T-helper 1 cell (primary cell): ENCODE measurements at places on chromosomes 7 and 10.
A peak's percentile ranks its signal among the peaks of the same experiment; 100 is the strongest.

- peak; percentile 50 for DNase-seq
These were observed 82.7 kb downstream of the NOC3L start for GRCh38 chr10:94279835-94280709.

GRCh38 chr10:132146941-132147915 is 39.5 kb upstream of the DPYSL4 start:
- DNase-seq, result no peak

DNA sequence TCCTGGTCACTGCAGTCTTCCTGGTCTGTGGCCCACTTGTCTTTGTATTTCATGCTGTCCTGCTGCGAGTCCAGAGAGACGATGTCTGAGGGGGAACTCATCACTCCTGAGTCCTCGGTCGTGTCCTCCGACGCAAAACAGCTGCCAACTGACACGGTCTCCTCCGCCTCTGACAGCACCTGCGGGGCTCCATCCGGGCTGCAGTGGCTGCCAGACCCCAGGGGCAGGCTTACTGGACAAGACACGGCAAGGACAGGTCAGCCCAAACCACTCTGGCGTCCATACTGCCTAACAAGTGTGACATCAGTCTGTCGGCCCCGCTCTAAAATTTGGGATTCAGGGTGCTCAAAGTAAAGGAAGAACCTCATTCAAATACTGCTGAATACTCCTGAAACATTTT is 260.8 kb upstream of the GRB10 start:
- DNase-seq, result no peak

- DNase-seq, result no peak
These were observed 73.3 kb downstream of the NDUFB2 start for GRCh38 chr7:140769852-140770251.

DNA sequence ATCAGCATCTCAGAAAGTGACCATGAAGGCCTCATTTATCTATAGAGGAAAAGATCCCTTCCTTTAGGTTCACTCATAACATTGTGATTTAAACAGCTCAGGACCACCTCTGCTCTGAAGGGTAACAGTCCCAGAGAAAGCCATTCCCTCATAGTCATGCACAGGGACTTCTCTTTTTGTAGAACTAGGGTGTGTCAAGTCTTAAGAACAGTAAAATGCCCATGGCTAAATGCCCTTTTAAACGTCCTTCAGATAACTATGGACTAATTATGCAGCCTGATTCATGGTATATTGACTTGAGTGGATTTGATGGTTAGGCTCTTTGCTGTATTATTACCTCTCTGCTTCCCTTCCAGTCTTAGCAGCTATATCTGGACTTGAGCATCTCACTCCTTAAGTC is 337.8 kb downstream of the SORCS1 start:
- DNase-seq, result no peak

- DNase-seq, result peak; percentile 44
These were observed 868 bp downstream of the TIAL1 start for GRCh38 chr10:119595676-119596515.

- DNase-seq, result no peak
These were observed 9.7 kb upstream of the ABCA13 start for GRCh38 chr7:48161407-48162125.

DNA sequence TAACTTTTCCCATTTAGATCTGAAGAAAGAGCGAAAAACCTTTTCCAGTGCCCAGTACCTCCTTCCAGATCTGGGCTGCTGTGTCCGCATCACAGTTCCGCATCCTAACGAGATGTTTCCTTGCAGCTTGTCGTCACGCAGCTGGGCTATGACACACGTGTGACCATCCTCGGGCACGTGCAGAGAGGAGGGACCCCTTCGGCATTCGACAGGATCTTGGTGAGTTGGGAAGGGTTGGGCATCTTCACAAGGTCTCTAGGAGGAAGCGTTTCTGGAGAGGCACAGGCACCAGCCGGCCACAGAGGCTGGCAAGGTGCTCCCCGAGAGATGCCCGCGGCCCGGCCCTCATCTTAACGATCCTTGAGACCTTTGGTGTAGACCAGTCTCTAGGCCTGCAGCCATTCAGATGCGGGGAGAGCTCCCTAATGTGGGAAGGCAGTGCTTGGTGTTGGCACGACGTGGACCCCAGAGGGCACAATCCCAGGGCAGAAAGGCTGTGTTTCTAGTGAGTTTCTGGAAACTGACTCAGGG is 41.3 kb downstream of the PFKP start:
- no peak for DNase-seq

- DNase-seq, result no peak
These were observed 101.9 kb downstream of the RAB11FIP2 start for GRCh38 chr10:117944676-117945447.

GRCh38 chr7:120709972-120710320 is 148.0 kb downstream of the TSPAN12 start:
- DNase-seq, result no peak

GRCh38 chr10:91891125-91892001 is 17.9 kb downstream of the FGFBP3 start:
- DNase-seq, result no peak

- DNase-seq, result no peak
These were observed 25.5 kb downstream of the LARP4B start for GRCh38 chr10:905972-906371.

DNA sequence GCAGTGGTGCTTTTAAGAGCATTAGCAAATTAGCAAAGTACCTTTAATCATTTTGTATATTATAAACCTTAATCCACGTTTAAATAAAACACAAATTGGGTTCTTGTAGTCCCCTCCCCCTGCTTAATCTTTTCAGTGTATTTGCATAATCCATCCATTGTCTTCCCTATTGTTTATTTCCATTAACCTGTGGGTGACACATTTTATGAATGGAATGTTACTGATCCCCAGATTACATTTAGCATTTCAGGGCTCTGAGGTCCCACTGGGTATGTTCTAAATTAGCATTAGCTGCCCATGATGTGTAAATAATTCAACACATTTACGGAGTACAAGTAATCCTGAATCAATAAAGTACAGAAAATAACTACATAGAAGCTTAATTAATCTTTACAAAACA is 138.4 kb upstream of the FEZF1 start:
- no peak for DNase-seq

- DNase-seq, result no peak
These were observed 7.0 kb upstream of the EVX1 start for GRCh38 chr7:27235387-27236311.

- no peak for DNase-seq
These were observed 615.1 kb downstream of the SUGCT start for GRCh38 chr7:40749877-40750276.

DNA sequence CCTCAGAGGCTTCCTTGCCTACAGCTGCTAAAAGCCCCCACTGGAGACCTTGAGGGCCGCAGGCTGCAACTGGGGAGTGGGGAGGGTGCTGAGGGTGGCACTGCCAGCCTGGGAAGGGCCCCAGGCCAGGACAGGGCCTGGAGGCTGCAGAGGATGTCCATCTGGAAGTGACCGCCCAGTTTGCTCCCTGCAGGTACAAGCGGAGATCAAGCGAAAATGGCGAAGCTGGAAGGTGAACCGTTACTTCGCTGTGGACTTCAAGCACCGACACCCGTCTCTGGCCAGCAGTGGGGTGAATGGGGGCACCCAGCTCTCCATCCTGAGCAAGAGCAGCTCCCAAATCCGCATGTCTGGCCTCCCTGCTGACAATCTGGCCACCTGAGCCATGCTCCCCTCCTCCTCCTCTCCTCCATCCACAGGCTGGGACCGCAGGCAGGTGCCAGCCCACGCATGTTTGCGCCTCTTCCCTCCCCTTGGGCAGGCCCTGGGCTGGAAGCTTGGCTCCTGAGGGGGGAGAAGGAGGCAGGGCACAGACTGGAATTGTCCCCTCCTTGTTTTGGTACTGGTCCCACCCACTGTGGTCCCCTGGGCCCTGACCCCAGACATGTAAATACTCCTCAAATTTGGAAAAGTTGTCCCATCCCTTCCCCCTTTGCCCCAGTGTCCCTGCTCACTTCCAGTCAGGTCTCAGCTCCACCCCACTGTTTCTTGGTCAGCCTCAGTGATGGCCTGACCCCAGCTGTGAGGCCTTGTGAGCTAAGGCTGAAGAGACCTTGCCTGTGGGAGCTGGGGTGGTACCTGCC is 54.4 kb downstream of the ADCYAP1R1 start:
- DNase-seq, result no peak

- DNase-seq, result no peak
These were observed 49.6 kb upstream of the PSMG3 start for GRCh38 chr7:1619152-1620079.

DNA sequence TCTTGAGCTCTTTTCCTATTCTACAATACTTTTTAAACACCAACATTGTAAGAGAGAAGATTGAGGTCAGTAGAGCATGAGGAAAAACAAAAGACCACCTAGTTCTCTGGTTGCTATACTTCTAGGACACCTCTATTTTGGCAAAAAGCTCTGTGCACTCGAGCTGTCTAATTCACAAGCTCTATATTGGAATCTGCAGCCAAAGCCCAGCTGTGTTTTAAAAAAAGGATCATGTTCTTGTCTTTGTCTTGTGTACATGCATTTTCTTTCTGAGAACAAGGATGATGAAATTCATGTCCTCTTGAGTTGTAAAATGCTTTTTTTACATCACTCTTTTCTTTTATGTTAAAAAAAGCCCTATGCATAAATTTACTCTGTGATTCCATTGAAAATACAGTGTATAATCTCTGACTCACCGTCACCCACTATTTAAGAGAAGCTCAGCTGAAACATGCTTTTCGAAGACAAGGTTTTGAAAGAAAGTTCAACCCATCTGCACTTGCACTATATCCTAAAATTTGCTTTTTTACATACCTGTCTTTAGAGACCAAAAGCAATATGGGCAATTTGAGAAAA is 215.5 kb upstream of the VSTM2A start:
- no peak for DNase-seq
